Left lobe of liver (tissue), 2 donors: ENCODE measurements at places on chromosomes 6 and 20.

DNA sequence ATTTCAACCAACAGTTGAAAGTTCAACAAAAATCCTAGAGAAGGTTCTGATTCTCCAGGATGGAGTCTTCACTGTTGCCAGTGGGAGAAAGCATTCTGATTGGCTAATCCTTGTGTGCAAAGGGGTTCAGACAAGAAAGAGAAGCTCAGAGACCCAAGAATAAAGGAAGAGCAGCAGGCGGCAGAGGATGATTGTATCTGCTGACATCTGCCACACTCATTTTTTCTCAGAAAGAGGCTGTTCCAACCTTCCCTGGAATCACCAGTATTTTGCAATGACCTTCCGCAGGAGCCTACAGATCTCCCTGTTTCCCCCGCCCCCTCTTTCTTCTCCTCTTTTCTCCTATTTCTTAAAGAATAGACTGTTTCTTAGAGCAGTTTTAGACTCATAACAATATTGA is 376.7 kb downstream of the CDH26 start:
- DNase-seq, result no peak

DNA sequence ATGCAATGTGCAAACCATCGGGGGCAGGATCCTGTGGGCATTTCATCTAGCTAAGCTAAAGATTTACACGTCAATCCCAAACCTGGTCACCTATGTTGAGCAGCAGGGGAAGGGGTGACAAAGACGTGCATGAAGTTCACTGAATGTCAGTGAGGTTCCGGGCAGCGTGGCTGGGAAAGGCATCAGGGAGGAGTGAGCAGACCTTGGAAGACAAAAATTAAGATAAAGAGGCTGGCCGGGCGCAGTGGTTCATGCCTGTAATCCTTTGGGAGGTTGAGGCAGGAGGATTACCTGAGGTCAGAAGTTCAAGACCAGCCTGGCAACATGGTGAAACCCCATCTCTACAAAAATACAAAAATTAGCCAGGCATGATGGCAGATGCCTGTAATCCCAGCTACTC is 126.1 kb downstream of the PREX1 start:
- DNase-seq, result no peak

DNA sequence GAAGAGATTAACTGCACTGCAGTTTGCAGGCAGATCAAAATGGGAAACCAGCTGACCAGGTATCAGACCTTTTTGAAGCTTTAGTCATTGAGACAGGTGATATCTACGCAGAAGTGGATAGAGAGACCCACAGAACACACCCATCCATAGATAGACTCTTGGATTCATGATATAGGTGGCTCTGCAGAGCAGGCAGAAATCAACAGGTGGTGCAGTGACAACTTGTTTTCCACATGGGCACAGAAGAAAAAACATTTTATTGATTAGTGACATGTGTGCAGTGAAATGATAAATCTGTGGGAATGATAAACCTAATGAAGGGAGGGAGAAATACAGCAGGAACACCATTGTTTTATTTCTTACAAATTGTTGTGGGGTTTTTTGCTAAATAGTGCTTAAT is 45.2 kb downstream of the NUDT3 start:
- DNase-seq, result no peak

GRCh38 chr6:30450909-30451841 is 38.1 kb upstream of the HLA-E start:
- DNase-seq, result no peak

GRCh38 chr6:85002847-85003246 is 238.4 kb upstream of the TBX18 start:
- DNase-seq, result no peak

- no peak for DNase-seq
Measured at GRCh38 chr6:22838345-22838744, 269.0 kb downstream of the HDGFL1 start.
